ENCODE measurements at places on chromosomes 11 and 22. TPM values are rescaled to one million over a fixed set of nuclear protein-coding genes. Genes with fewer than 3 reads are reported as not detected.

CDC45 gene
- total RNA-seq = 0.77 TPM

OR51A2 gene
- total RNA-seq = not detected

RIMBP3B gene
- not detected for total RNA-seq

ANAPC15 gene
- total RNA-seq = 43.9 TPM

PLAAT2 gene
- not detected for total RNA-seq

RAG2 gene
- not detected for total RNA-seq

ASPHD2 gene
- 0.11 TPM for total RNA-seq

RBM4 gene
- 57.1 TPM for total RNA-seq

CHADL gene
- total RNA-seq = 10.3 TPM

SAC3D1 gene
- total RNA-seq = 5.6 TPM

NLRP14 gene
- not detected for total RNA-seq

MLC1 gene
- 0.66 TPM for total RNA-seq

CTSD gene
- total RNA-seq = 831 TPM

CNGA4 gene
- not detected for total RNA-seq

YPEL4 gene
- total RNA-seq = 0.55 TPM

OR5B21 gene
- not detected for total RNA-seq
